Astrocyte (in vitro differentiated cells and primary cell): ENCODE measurements at places on chromosomes 5 and 9.

GRCh38 chr9:93962561-93963440, 7.6 kb upstream of the BARX1 start:
- peak; percentile 50 for DNase-seq

DNA sequence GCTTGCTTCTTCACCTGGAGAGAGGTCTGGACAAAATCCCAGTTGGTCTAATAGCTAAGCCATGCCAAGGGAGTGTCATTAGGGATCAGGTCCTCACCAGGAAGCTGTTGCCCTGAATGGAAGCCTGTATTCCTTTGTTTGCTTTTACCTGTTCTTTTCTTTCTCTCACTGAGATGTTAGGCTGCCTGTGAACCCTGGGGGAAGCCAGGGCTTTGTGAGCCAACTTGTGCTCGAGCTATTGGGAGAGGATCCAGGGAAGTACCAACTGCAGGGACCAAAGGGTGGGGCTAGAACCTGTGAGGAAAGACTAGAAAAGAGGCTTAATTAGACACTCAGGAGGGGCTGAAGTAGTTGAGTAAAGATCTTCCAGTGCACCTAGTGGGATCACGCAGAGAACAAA, 451.2 kb upstream of the TLE4 start:
- no peak for DNase-seq

DNA sequence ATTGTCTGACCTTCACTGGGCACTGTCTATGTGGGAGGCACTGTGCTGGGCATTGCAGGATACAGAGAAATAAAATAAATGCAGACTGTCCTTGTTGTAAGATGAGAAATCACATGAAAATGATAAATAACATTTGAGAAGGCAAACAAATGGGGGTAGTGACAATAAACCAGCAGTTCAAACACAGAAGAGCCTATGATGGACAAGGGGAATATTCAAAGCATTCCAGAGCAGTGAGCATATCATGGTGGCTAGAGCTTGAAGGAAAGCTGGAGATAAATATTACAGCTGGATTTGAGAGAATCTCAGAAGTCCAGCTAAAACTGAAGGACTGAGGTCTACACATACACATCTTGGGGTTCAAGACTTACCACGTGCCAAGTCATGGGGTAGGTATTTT, 209.9 kb downstream of the ASTN2 start:
- DNase-seq = peak; percentile 4

DNA sequence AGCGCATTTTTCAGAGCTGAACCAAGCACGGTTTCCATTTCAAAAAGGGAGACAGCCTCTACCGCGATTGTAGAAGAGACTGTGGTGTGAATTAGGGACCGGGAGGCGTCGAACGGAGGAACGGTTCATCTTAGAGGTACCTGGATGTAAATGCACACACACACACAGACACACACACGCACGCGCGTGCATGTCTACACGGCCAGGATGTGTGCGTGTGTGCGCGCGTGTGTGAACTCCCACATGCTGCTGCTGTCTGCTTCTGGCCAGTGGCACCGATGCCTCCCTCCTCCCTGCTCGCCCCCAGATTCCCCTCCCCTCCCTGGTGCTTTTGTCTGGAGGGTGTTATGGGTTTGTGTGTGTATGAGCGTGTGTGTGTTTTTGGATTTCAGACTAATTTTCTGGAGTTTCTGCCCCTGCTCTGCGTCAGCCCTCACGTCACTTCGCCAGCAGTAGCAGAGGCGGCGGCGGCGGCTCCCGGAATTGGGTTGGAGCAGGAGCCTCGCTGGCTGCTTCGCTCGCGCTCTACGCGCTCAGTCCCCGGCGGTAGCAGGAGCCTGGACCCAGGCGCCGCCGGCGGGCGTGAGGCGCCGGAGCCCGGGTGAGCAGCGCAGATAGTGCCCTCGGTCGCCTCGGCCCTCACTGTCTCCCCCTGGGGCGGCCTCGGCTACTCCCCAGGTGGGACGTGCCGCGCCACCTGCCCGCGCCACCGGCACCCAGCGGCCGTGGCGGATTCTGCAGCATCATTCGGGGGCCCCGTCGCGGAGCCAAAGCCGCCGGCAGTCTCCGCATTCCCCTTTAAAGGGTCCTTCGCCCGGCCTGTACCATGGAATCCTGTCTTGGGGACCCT, at the start of gene NTRK2:
Gene NTRK2, plus strand, starts transcription at position 442 of the 850 bp plus-strand sequence. CDS start 1,020 bp downstream, outside the sequence.
- peak; percentile 37 for DNase-seq

DNA sequence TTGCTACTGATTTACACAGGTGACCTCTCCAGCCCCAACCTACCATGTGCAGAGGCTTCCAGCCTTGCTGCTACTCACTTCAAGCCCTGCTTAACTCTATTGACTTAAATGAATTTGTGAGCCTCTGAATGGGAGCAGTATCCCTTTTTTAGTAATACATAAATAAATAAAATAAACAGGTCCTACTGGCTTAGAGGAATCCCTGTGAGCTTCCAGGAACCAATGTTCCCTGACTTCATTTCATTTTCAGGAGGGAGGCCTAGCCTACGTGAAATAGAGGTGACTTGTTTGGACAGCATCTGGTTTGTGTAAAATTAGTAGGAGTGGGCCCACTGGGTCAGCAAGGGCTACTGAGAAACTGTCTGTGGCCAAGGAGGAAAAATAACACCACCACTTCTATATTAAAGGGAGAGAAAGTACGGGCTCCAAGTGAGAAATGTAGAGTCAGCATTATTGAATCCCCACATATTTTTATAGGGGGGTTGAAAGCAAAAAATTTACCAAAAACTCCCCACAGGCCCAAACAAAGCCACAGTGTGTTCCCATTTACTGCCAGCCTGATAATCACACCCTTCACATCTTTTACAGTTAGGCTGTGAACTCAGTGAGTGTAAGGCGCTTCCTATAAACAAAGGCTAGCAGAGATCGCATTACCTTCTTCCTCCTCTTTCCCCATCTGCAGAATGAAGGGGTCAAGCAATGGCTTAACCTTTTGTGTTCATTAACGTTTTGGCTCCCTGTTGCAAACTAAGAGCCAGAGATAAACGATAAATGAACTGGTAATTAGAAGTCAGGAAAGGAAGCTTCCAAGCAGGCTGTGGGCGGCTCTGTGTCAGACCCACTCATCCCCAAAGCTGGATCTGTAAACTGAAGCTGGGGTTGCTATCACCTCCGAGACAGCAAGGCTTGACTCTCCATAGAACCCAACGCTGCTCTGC, 138.8 kb upstream of the LIFR start:
- DNase-seq = no peak

- no peak for DNase-seq
Observed at GRCh38 chr5:40041452-40041851, 616.7 kb upstream of the DAB2 start.

GRCh38 chr5:36658038-36658756, 51.8 kb downstream of the SLC1A3 start:
- peak; percentile 75 for DNase-seq

- DNase-seq = no peak
Observed at GRCh38 chr5:131959906-131960305, 14.4 kb upstream of the MEIKIN start.

- DNase-seq = no peak
Observed at GRCh38 chr5:76836585-76836984, 13.2 kb upstream of the S100Z start.

DNA sequence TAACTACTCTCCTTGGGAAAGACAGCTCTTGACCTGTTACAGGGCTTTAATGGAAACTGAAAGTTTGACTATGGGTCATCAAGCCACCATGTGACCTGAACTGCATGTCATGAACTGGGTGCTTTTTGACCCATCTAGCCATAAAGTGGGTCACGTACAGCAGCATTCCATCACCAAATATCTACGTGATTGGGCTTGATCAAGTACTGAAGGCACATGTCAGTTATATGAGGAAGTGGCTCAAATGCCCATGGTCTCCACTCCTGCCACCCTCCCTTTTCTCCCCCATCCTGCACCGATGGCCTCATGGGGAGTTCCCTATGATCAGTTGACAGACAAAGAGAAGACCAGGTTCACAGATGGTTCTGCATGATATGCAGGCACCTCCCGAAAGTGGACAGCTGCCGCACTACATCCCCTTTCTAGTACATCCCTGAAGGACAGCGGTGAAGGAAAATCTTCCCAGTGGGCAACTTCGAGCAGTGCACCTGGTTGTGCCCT, 7.3 kb upstream of the FCN1 start:
- no peak for DNase-seq

- no peak for DNase-seq
Observed at GRCh38 chr9:110153431-110153830, 54.5 kb downstream of the C9orf152 start.

GRCh38 chr5:80837679-80838078, 122.5 kb upstream of the RASGRF2 start:
- no peak for DNase-seq

GRCh38 chr9:117355542-117355941, 59.3 kb downstream of the ASTN2 start:
- DNase-seq = no peak

DNA sequence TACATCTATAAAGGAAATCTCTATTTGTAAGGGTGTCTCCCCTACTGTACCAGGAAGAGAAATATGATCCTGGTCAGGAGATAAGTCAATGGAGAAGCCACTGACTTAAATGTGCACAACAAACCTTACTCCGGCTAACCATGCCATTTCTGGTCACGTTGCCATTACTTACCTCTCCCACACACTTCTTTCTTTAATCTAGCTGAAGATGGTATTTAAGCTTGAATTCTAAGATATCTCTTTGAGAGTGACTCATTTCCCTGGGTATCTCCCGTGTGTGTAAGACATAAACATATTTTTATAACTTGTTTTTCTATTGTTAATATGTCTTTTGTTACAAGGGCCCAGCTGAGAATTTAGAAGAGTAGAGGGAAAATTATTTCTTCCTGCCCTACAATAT, 296.6 kb downstream of the SEMA5A start:
- DNase-seq = no peak

- DNase-seq = no peak
Observed at GRCh38 chr9:137948642-137949041, 71.1 kb downstream of the CACNA1B start.

DNA sequence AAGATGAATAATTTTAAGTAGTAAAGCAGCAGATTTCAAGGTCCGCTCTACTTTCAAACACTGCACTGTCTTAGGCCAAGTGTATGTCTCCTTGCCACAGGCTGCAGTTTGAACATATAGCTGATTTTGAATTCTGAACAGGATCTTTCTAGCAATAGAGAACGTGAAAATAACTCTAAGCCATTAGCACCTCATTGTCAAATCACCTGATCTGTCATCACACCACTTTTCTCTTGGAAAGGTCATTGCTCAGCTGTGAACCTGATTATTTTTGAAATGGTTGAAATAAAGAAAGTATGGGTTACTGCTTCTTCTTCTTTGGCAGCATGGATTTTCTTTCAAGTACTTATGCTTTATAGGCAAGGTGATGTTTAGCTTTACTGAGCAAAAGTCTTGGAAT, 357.0 kb upstream of the RORB start:
- no peak for DNase-seq

GRCh38 chr5:80034962-80035821, at the start of gene THBS4:
TSS of gene THBS4 (plus strand) at chr5:80035348. CDS start at chr5:80035538, 190 bp downstream.
- no peak for DNase-seq

GRCh38 chr5:61055434-61056006, 106.7 kb downstream of the SMIM15 start:
- DNase-seq = peak; percentile 37

DNA sequence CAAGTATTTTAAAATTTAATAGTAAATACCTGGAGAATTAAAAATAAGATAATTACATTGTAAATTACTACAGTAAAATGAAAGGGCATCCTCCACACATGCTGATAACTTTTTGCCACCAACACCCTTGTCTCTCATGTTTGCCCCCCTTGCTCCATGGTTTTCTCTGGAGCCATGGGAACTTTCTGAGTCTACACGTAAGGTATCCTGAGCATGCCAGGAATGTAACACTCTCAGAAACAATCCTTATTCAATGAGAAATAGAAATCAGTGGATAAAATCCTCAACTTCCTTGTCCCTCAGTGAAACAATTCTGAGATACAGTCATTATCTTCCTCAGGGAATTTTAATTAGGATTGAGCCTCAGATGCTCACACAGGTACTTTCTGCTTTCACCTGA, 108.9 kb downstream of the IZUMO3 start:
- DNase-seq = peak; percentile 1

GRCh38 chr5:139393497-139394122, 1.3 kb downstream of the PROB1 start:
- no peak for DNase-seq

GRCh38 chr9:110912419-110913291, 125.6 kb downstream of the LPAR1 start:
- DNase-seq = peak; percentile 36

DNA sequence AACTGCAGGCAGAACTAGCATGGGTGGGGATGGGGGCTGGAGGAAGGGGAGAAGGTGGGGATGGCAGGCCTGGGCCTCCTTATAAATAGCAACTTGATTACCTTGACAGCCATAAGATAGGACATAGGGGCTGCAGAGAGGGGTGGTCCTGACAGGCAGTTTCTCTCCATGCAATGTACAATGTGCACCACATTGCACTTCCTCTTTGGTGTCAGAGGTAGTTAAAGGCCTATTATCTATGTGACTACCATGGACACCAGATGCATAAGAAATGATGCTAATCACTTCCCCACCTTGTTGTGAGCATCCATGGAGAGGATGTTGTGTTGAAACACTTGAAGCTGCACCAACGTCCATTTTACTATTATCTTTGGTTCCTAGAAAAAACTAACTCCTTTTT, 20.2 kb upstream of the SUB1 start:
- no peak for DNase-seq

GRCh38 chr5:127440831-127441230, 76.6 kb upstream of the PRRC1 start:
- no peak for DNase-seq

DNA sequence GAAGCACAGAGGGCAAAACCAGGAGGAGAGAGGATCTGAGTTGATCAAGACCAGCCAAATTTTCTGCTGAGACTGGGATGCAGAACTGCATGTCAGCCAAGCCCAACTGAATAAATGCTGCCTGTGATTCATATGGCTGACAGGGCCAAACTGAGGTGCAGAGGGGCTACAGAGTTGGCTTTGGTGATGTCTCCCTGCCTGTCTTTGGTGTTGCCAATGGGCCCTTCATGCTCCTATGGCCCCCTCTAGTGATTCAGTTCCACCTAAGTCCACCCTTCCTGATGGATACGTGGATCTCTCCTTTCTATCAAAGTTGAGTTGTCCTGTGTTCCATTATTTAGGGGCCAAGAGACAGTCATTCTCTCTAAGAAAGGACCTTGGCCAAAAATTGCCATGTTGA, 163.6 kb upstream of the TLE4 start:
- DNase-seq = no peak

DNA sequence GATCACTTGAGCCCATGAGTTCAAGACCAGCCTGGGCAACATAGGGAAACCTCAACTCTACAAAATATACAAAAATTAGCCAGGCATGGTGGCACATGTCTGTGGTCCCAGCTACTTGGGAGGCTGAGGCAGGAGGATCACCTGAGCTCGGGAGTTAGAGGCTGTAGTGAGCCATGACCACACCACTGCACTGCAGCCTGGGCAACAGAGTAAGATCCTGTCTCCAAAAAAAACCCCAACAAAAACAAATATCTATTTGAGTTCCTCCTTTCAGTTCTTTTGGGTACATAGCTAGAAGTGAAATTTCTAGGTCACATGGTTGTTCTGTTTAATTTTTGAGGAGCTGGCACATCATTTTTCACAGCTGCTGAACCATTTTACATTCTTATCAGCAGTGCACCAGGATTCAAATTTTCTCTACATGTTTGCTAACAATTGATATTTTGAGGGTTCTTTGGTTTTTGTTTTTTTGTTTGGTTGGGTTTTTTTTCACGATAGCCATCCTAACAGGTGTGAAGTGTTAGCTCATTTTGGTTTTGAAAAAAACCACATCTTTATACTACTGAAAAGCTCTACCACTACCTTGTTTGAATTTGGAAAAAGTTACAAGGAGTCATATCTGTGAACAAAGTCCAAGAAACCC, 176.9 kb upstream of the SLC12A2 start:
- no peak for DNase-seq
